ENCODE measurements at places on chromosomes 12 and 14. TPM values are rescaled to one million over a fixed set of nuclear protein-coding genes. Genes with fewer than 3 reads are reported as not detected.

The ZDHHC22 gene
- 5.9 TPM for total RNA-seq

The TAS2R13 gene
- 1.0 TPM for total RNA-seq

The ACOT4 gene
- 0.98 TPM for total RNA-seq

The TNFAIP2 gene
- total RNA-seq: 11.6 TPM

The MGST1 gene
- total RNA-seq: 303 TPM

The SCARB1 gene
- total RNA-seq: 54.8 TPM

The AHSA1 gene
- total RNA-seq: 190 TPM

The IL22 gene
- not detected for total RNA-seq

The PROX2 gene
- total RNA-seq: not detected

The PIWIL1 gene
- total RNA-seq: not detected

DNA sequence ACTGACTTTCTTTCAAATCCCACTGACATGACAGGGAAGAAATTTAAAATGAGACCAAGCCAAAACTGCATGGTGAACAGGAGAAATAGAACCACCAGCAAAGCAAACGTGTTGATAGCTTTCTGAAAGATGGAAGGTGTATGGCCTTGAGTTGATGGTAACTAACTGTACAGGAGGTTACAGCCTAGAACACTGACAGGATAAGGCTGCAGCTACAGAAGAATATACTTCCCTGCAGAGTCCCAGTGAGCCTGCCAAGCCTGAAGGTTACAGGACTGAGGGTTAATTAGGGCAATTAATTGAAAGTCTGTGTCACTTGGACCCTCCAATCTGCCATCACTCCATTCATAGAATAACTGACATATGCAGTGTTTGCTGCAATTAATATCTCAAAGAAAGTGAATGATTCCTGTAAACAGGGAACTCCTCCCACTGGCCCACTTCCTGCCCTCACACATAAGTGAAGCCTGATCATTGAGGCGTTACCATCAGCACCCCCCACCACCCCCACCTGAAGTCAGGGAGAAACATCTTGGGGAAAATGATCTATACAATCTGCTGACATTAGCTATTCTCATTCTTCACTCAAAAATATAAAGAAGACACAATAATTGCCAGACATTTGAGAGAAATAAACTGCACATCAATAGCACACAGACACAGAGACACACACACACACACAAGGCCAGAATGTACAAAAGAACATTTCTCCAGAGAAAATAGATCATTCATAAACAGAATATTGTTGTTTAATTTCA, 73.4 kb downstream of the GTF2A1 start:
- no peak for DNase-seq

GRCh38 chr12:12153596-12153995, 82.9 kb downstream of the BCL2L14 start:
- DNase-seq: no peak

- DNase-seq: no peak
These were observed 181.7 kb upstream of the ARID2 start for GRCh38 chr12:45547822-45548221.

DNA sequence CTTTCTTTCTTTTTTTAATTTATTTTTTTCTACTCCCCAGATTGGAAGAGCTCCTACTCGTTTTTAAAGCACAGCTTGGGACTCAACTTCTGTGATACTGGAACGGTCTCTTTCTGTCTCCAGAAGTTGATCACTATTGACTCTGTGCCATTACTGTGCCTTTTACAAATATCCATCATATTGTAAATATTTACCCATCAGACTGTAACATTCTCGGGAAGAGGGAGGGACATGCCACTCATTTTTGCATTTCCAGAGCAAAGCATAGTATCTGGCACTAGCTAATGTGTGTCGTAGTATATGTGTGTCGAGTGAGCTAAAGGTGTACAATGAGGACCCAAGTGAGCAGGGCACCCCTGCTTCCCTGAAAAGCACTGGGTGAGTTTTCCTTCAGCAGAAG, 24.0 kb upstream of the GSG1 start:
- DNase-seq: no peak

GRCh38 chr14:50320283-50320682, 8.2 kb downstream of the DMAC2L start:
- no peak for DNase-seq

GRCh38 chr12:14824012-14824634, 10.1 kb upstream of the SMCO3 start:
- no peak for DNase-seq

DNA sequence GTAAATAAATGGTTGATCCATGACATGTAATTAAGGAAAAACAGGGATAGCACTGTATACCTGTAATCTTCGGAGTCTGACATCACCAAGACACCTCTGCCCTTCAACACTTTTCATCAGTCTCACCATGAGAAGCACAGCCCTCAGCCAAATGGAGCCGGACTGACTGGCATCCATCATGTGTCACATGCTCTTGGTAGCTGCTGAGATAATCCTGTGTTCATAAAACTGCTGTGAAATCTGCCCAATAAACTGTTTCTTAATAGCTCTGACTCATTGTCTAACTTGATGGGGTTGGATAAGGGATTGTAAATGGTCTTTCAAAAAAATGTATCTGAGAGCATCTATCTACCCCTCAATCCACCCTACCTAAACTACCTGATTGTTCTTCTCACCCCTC, 33.6 kb downstream of the KCNH5 start:
- DNase-seq: no peak

DNA sequence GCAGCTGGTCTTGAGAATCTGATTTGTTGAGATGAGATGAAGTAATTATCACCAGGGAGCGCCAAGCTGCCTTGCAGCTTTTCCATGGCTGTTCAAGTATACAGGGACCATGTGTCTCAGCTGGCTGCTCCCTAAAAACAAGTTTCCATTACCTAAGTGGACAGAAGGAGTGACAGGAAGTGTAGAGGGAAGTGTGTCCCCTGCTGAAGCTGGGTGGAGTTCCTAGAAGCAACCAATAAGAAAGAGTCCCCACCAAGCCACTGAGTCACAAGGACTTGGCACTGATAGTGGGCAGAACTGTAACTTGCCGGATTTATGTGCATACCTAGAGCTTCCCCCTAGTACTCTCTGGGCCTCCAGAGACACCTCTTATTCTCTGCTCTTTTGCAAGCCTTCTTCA, 1.5 kb upstream of the GPX2 start:
- no peak for DNase-seq

GRCh38 chr12:93751864-93752610, 74.9 kb downstream of the CRADD start:
- no peak for DNase-seq

DNA sequence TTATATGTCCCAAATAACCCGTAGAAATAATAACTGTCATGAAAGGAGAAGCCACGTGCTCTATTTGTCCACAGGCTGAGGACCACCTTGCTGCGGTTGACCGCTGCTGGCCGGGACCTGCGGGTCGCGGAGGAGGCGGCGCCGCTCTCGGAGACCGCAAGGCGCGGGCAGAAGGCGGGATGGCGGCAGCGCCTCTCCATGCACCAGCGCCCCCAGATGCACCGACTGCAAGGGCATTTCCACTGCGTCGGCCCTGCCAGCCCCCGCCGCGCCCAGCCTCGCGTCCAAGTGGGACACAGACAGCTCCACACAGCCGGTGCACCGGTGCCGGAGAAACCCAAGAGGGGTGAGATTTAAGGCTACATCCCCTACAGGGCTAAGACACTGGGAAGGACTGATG, 21.0 kb downstream of the RPGRIP1 start:
- peak; percentile 34 for DNase-seq

- DNase-seq: peak; percentile 15
These were observed 762 bp downstream of the PPP2R5E start for GRCh38 chr14:63542231-63542999.

- DNase-seq: no peak
These were observed 811.4 kb upstream of the TMEM132C start for GRCh38 chr12:127455347-127456265.

GRCh38 chr12:63882844-63883243, 38.3 kb downstream of the SRGAP1 start:
- DNase-seq: peak; percentile 5

GRCh38 chr12:52953181-52953841, 4.4 kb downstream of the KRT18 start:
- DNase-seq: no peak

GRCh38 chr12:64814432-64814831, 10.0 kb upstream of the TBC1D30 start:
- no peak for DNase-seq

- DNase-seq: no peak
These were observed 445.4 kb downstream of the SOX5 start for GRCh38 chr12:23504043-23504442.

- DNase-seq: no peak
These were observed 1.2 kb downstream of the FOS start for GRCh38 chr14:75279763-75280290.

- no peak for DNase-seq
These were observed 53.8 kb upstream of the USP44 start for GRCh38 chr12:95605087-95605486.

GRCh38 chr12:6234906-6235305, 34.7 kb downstream of the CD9 start:
- no peak for DNase-seq

DNA sequence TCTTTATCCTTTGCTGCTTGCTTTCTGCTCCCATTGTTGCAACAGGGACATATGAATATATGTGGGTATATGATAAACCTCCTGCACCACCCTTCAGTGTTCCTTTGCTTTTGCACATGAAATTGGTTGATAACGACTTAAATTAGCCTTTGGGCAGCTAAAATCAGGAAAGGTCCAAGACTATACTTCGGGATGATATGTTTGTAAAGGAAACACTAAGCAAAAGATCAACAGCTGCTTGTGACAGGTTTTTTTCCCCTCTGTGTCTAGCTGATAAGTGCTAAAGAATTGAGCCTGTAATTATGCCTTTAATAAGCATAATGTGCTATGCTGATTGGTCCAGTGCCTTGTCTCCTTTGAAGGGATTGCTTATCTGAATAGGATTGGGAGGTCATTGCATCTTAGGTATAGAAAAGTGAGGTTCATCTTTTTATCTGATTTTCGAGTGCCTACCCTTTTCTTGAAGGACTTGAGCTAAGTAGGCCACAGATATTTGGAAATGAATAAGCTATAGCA, 59.4 kb downstream of the PPHLN1 start:
- DNase-seq: no peak

DNA sequence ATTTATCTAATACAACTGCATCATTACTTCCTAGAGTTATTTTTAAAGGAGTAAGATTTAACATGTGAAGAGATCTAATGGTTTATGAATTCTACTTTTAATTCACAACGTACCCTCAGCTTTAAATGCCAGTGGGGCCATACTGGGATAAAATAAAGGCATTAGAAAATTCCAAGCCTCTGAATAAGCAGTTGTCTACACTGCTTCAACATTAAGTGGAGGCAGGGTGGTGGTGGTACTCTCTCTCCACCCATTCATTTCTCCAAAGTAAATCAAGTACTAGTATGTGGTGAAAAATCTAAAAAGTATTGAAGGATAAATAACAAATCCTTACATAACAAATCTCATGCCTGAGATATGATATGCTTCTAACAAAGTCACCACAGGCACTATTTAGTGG, 52.4 kb downstream of the FERMT2 start:
- DNase-seq: no peak

GRCh38 chr12:93707836-93708235, 30.7 kb downstream of the CRADD start:
- DNase-seq: no peak

DNA sequence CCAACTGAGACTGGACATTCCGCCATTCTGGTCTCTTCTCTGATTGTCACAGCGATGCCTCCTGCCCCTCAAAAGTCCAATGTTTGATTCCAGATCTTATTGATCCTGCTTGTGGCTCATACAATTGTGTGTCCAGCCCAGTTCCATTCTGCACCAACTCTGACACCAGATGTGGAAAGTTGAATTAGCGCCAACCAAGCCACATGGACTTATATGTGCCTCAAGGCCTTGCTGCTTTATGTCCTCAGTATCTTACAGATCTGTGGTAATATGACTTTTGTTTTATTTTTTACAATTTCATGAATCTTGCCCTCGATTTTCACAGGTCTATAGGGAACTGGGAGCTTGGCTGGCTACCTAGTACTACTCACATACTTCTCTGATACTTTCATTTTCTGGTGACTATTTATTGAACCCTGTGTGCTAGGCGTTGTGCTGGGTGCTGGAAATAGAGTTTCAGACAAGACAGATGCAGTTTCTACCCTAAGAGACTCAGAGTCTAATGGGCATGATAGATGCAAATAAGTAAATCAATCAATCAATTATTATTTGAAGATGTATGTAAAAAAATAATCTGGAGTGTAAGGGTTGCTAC, 472.0 kb downstream of the TMTC2 start:
- no peak for DNase-seq

DNA sequence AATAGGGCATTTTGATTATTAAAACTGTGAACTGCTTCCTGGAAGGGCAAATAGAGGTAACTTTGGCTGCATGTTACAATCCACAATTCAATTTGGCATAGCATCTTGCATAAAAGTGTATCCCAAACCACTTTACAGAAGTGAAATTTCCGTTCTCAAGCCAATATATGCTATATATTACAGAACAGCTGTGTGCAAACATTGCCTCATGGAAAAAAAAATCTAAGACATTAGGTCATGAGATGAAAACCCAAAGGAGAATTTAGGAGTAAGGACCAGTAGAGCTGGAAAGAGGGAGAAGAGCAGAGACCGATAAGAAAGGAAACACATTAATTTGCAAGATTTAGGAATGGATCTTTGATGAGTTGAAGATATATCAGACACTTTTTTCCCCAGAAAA, 239.2 kb downstream of the PAX9 start:
- DNase-seq: no peak

GRCh38 chr12:67355428-67356379, 86.5 kb downstream of the CAND1 start:
- peak; percentile 3 for DNase-seq

GRCh38 chr12:56104815-56105608, 653 bp downstream of the PA2G4 start:
- DNase-seq: no peak

DNA sequence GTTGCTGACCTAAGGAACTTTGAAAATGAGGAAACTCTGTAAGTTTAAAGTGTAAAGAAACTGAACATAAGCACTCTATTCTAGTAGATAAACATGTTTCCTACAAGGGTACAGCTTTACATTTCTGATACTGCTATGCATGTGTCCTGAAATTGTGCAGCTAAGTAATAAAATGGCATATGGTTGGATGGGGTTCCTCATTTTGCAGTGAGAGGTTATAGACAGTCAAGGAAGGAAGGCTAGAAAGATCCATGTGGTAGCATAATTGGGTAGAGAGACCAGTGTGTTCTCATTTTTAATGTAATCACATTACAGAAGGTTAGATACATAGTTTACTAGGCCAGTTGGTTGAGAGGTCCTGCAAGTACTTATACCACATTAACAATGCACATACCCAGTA, 477.0 kb downstream of the TMEM121 start:
- DNase-seq: no peak

- DNase-seq: no peak
These were observed 53.9 kb upstream of the PTGR2 start for GRCh38 chr14:73797543-73798265.

GRCh38 chr14:24196071-24197055, 1.1 kb upstream of the TM9SF1 start:
- no peak for DNase-seq

GRCh38 chr14:105944632-105945610, 418.5 kb downstream of the TMEM121 start:
- DNase-seq: no peak

- DNase-seq: no peak
These were observed 123.2 kb upstream of the MAX start for GRCh38 chr14:65225299-65226159.
